Stimulated activated CD4-positive, alpha-beta T cell treated with anti-CD3 and anti-CD28 coated beads, Interleukin-2, amount 100 ng/mL, for 48 hours (primary cell): ENCODE measurements at places on chromosomes 13 and 19.

- DNase-seq = no peak
Measured at GRCh38 chr13:91351980-91352379, 4.5 kb downstream of the MIR17HG start.

DNA sequence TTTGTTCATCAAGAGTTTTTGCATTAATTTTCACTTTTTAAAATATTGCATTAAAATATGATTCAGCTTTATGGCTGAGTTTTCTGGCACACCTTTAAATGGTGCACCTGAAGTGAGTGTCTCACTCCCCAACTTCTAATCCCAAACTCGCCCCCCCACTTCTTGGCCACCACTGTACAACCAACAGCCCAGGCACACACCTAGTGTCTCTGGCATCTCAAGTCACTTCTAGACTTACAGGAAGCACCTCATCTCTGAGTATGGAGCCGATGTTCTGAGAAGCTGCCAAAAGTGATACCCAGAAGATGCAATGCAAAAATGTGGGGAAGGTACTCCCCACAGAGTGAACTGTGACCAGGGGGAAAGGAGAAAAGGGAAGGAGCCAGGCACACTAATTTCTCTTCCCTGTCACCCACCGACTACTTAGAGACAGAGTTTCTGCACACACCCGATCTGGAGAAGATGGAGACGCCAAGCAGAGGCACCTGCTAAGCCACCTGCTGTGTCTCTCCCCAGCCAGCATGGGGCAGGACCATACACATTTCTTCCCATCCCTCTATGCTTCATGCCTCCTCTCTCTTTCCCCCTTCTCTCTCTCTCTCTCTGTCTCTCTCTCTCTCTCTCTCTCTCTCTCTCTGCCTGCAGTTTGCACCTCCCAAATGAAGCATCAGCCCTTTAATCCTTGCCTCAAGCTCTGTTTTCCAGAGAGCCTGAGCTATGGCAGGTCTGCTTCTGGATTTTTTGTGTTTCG is 155.3 kb upstream of the ZNF507 start:
- DNase-seq = no peak

GRCh38 chr19:34127684-34128189 is 44.6 kb upstream of the LSM14A start:
- no peak for DNase-seq

DNA sequence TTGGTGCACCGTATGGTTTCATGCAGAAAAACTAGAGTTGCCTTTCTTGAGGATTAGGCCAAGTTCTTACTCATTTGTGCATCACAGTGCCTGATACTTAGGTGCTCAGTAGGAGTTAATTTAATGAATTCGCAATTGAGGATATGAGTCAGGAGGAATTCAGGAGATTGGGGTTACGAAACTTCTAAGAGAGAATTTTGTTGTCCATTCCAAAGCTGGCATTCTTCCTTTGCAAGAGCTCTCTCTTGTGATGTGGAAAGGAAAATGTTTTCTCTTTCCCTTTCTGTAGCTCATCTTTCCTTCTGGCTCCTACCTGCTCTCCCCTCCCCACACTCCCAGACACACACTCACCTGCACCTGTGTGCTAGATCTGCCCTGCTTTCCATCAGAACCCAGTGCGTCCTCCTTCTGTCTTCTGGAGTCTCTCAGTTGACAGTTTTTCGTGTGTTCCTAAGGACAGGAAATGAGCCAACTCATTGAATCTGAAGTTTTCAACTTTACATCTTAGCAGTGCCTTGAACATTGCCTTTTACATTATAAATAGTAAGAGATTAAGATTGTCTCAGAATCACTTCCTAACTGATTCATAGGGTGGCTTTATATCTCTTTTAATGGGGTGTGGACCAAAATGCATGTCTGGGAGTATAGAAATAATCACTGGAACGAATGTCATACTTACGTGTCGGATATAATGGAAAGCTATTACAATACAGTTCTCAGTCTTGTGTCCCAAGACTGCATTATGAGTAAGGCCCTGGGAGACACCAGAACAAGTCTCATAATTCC is 19.7 kb upstream of the ERCC5 start:
- DNase-seq = no peak

GRCh38 chr19:31594701-31595100 is 245.5 kb upstream of the TSHZ3 start:
- no peak for DNase-seq

- DNase-seq = no peak
Measured at GRCh38 chr13:25727250-25727649, 324.6 kb downstream of the SHISA2 start.

GRCh38 chr13:40197049-40197448 is 469.4 kb downstream of the FOXO1 start:
- DNase-seq = no peak

DNA sequence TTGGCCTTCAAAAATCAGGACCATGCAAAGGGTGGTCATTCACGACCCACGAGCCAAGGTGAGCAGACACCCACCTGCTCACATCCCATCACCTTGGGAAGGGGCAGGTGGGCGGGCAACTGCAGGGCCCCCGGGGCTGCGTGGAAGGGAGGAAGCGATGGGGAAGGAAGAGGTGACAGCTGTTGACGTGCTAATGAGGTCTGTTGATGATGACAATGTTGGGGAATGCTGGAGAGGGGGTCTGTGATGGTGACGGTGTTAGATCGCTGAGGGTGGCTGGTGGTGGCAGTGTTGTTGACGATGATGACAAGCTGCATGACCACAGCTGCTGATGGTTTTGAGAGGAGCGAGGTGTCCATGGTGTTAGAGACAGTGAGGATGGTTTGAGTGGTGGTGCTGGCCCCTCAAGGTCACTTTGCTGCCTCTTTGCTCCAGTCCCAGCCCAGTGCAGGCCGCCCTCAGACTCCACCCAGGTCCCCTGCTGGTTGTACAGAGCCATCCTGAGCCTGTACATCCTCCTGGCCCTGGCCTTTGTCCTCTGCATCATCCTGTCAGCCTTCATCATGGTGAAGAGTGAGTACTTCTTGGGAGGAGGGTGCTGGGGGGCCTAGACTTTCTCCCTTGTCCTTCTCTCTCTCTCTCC is 900 bp downstream of the MCEMP1 start:
- no peak for DNase-seq

- DNase-seq = no peak
Measured at GRCh38 chr19:39919976-39920375, 14.5 kb downstream of the FCGBP start.

GRCh38 chr13:21948769-21949474 is 278.0 kb downstream of the FGF9 start:
- DNase-seq = no peak

DNA sequence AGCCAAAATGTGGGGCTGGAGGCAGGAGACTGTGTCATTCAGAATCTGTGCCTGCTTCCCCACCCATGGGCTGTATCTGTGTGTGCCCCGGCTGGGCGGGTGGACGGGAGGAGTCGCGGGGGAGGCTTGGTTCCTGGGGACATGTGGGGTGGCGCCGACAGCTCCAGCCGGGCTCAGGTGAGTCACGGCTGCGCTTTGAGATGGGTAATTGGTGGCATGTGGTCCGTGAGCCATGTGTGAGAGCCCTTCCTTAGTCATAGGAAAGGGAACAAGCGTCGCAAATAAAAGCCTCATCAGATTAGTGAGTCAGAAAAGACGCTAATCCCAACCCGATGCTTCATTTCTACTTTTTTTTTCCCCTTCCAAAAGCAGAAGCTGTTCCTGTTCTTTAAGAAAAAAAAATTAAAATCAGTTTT is 118.6 kb upstream of the ZNF536 start:
- no peak for DNase-seq
